Myocyte (in vitro differentiated cells): ENCODE measurements at places on chromosomes 5 and 9.
A peak's percentile ranks its signal among the peaks of the same experiment; 100 is the strongest.

GRCh38 chr9:5354184-5354583, 14.5 kb upstream of the RLN1 start:
- no peak for DNase-seq

- DNase-seq = no peak
These were observed 71.5 kb upstream of the ERBIN start for GRCh38 chr5:65854925-65855324.

GRCh38 chr5:177303925-177304391, 359 bp downstream of the PRELID1 start:
- DNase-seq = no peak

DNA sequence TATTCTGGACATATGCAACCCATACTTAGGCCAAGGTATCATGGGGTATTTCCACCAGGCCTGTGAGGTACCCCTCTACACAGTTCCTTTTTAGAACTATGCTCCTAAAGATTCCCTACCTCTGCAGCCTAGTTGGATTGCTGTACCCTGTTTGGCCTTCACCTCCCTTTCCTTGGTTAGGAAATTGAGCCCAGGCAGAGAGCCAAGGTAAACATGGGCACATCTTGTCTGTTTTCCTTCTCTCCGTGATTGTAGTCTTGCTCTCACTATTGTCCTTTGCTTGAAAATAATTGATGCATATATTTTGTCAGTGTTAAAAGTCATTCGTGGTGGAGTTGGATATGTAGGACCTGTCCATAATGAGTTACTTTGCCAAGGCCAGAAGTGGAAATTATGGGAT, 26.7 kb downstream of the BDP1 start:
- DNase-seq = peak; percentile 18

GRCh38 chr5:42429694-42430093, 6.5 kb downstream of the GHR start:
- DNase-seq = no peak

DNA sequence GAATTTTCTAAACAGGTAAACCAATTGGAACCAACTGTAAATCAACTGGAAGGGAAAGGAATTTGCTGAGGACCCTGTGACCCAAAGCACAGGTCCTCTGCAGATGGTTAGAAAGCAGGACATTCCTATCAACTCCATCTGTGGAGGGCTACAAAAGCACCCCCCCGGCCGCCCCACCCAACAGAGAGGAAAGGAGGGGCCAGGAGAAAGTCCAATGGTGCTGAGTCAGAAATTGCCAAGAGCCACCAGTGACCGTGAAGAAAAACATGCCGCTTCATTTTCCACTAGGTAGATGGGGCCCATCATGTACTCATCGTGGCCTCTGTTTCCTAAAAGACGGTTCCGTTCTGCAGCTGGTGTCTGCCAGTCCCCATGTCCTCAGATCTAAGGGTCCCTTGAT, 66.3 kb downstream of the RAPGEF1 start:
- no peak for DNase-seq

- peak; percentile 33 for DNase-seq
These were observed 4.5 kb downstream of the LRRTM2 start for GRCh38 chr5:138870611-138871010.

DNA sequence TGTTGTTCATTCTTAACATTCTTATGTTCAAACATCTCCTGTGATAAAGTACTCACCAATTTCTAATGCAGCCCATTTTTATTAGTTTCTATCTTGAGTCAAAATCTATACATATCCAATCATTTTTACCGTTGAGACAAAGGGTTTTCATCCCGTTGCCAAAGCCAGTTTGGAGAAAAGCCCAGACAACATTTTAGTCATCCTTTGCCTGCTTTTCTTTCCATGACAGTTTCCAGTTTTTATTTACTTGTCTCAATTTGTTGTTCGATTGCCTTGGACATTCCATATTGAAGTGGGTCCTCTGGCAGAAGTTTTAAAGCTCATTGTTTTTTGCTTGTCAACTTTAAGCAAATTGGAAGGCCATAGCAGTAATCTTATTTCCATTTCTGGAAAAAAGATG, 123.9 kb downstream of the RAB3C start:
- DNase-seq = no peak
